ENCODE measurements at places on chromosomes 11 and 22.

DNA sequence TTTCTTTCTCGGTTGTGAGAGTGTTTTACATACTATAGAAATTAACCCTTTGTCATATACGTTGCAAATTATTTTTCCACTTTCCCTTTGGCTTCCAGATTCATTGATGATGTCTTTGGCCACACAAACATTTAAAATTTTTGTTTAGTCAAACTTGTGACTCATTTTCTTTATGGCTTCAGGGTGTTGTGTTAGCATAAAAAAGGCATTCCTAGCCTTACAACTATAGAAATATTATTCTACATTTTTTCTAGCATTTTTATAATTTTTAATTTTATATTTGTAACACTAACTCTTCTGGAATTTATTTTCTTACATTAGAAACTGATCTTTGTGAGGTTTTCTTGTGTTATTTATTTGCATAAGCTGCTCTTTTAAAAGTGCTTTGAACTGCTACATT, 12.1 kb downstream of the GRIA4 start:
- DNase-seq = no peak

DNA sequence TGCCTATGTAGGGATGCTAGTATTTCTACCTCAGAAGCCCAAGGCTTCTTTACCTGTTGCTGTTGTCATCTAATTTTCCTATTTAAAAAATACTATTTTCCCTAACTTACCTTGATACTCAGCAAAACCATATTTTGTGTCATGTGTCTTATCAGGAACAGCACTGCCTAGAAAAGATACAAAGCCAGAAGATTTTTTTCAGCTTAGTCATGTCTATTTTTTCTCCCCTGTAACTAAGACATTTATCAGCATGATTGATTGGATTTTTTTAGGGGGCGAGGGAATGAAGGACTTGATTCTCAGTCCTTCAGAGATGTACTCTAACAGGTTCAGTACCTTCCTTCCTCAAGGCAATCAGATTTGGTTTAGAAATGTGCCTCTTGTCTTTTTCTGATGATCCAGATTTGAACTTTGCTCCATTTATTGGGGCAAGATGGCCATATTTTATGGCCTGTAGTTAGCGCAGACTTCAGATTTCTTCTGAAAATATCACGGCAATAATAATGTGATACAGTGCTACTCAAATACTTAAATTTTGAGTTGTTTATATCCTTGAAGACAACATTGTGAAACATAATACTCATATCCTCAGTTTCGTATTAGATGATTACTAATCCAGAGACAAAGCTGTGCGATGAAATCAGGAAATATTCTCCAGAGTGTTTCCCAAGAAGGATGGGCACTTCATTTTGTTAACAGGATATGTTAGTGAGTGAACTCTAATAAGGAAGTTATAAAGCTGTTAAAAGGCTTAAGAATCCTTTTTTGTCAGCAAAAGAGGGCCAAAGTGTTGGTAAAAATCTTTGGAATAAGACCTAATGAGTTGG, 3.8 kb upstream of the PIK3IP1 start:
- no peak for DNase-seq

DNA sequence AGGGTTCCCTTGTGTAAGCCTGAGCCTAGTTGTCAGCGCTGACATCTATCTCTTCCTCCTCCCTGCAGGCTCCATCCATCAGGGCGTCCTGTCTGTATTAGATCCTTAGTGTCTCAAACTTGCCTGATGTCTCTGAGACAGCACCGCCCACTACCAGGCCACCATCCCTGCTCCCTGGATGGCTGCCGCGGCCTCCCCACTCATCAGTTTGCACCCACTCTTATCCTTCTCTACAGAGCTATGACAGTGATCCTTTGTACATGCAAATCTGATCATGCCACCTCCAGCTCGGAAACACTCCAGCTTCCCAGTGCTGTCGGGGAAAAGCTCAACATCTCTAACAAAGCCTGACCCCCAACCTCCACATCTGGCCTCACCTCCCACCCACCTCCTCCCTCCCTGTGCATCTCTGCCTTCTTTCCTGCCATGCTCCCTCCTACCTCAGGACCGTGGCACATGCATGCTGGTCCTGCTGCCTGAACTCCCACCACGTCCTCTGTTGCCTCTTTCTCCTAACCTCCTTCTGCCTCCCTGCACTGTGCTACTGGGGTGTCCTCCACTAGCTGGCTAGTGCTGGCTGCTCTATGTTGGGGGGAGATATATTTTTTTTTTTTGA, 61.6 kb upstream of the EIF3D start:
- no peak for DNase-seq

GRCh38 chr11:69892986-69893555, 73.9 kb upstream of the FGF3 start:
- DNase-seq = no peak

- DNase-seq = no peak
These were observed 1174.4 kb downstream of the BRD1 start for GRCh38 chr22:48653306-48653705.

DNA sequence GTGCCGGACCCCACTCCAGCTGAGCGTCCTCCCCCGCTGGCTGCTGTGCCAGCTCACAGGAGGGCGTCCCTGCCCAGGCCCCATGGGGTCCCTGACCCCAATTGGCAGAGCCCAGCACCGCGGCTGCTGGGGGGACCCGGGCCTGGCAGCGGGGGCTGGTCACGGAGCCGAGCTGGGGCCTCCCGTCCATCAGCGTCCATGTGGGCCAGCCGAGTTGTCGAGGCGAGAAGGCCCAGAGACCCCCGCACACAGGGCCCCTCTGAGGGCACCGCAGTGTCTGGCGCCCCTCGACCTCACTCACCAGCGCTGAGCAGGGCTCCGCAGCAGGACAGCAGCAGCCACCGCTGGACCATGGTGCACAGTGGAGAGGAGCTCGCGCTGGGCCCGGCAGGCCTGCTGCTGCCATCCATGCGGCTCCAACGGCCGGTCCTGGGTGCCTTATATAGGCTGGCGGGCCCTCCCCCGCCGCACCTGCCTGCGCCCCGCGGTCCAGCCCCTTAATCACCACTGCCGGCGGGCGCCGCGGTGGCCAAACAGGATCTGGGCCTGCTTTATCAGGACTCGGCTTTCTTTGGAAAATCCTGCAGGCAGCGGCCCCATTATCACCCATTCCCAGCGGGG, at the start of gene MUC6:
TSS of gene MUC6 (minus strand) at position 416 of the 621 bp plus-strand sequence. CDS start at position 353, 63 bp downstream.
- no peak for DNase-seq

DNA sequence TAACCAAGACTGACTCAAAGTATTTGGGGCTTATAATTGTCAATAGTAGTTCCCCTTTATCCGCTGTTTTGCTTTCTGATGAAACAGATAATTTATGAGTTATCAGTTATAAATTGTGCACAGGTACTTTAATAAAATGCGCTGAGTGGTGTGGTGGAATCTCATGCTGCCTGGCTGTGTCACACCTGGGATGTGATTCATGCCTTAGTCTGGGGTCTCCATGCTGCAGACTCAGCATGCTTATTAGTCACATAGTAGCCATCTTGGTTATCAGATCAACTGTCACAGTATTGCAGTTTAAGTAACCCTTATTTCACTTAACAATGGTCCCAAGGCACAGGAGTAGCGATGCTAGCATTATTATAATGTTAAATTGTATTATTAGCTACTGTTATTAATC, 995.2 kb downstream of the NTM start:
- DNase-seq = no peak

DNA sequence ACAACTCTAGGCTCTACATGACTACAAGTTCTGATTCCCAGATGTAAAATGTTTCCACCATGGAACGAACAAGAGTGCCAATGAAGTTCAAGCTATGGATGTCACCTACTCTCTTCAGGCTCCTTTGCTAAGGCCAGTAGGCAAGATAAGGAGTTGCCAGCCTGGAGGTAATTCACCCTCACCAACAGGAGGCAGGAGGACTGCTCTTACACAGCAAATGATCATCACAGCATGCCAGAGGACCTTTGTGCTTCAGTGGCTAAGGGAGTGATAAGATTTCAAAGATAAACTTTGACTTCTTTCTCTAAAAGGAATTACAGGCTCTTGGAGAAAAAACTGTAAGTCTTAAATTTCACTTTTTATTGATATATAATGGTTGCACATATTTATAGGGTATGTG, 54.1 kb upstream of the SLC36A4 start:
- no peak for DNase-seq

DNA sequence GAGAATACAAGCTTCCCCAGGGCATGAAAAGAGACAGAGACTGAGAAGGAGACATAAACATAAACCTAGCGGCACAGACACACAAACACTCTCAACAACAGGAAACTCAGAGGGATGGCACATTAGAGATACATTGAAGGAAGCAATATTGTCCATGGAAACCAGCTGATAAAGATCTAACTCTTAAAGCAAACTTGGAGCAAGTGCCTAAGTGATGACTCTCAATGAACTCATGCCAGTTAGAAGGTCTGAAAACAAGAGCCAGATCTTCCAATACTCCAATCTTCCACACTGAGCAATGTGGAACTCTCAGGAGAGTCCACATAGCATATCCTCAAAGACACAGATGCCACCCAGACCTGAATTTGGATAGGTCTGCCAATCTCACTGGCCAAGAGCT, 168.8 kb upstream of the ISX start:
- no peak for DNase-seq

Data from activated CD4-positive, alpha-beta T cell treated with anti-CD3 and anti-CD28 coated beads for 24 hours (primary cell).